ENCODE measurements at places on chromosomes 6 and 20. TPM values are rescaled to one million over a fixed set of nuclear protein-coding genes. Genes with fewer than 3 reads are reported as not detected.

DNA sequence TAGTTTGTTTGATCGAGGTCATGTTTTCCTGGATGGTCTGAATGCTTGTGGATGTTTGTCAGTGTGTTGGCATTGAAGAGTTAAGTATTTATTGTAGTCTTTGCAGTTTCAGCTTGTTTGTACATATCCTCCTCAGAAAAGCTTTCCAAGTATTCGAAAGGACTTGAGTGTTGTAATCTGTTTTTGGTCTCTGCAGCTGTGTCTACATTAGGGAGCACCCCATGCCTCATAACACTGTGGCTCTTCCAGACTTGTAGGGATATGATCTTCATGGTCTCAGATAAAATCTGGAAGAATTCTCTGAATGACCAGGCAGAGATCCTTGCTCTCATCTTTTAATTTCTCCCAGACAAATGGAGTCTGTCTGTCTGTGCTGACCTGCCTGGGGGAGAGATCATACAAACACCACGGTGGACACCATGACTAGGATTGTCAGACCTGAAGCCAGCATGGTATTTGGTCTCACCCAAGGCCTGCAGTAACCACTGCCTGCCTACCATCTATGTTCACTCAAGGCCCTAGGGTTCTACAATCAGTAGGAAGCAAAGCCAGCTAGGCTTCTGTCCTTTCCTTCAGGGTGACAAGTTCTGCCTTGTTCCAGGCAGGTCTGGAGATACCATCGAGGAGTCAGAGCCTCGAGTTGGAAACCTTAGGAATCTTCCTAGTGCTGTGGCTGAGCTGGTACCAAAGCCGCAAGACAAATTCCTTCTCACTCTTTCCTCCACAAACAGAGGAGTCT, 114.7 kb upstream of the KHDRBS2 start:
- H3K27ac ChIP-seq, result no peak overlapping the region
- no peak for DNase-seq
- no peaks in the 10 kb centered on the region for H3K27me3 ChIP-seq
- H3K4me1 ChIP-seq, result no peaks in the 10 kb centered on the region
- no peaks in the 10 kb centered on the region for H3K36me3 ChIP-seq

BPIFB1 gene
- not detected for total RNA-seq

- no peak overlapping the region for H3K4me3 ChIP-seq
- H3K4me1 ChIP-seq, result no peaks in the 10 kb centered on the region
- H3K36me3 ChIP-seq, result no peaks in the 10 kb centered on the region
- no peak overlapping the region for H3K27ac ChIP-seq
Measured at GRCh38 chr20:21936720-21937380, 231.4 kb downstream of the PAX1 start.

DNA sequence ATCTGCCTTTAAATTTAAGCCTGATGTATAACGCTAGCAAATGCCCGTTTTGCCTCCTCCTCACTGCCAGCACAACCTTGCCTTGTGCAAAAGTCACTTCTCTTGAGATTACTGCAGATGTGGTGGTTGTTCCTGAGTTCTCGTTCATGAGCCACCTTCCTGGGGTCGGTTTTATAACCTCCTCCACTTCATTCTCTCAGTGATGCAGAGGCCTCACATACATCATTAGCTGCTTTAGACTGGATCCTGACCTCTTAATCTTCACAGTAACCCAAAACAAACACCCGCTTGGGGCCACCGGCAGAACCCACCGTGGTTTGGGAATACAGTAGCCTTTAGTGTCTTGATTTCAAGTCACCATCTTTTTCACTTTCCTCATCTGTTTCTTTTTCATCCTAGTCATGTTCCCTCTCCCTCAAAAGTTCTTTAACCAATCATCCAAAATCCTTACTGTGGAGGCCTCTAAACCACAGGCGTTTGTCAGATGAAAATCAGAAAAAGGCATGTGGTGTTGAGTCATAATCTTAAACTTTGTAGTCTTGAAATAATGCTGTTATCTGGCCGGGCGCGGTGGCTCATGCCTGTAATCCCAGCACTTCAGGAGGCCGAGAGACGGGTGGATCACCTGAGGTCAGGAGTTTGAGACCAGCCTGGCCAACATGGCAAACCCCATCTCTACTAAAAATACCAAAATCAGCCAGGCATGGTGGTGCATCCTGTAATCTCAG, 430.3 kb upstream of the SOX4 start:
- H3K27me3 ChIP-seq, result no peaks in the 10 kb centered on the region
- H3K36me3 ChIP-seq, result no peaks in the 10 kb centered on the region
- H3K4me1 ChIP-seq, result peaks cover 40% of the 10 kb centered on the region
- no peak for DNase-seq

GRCh38 chr6:56767892-56768531, 125.3 kb upstream of the DST start:
- H3K27me3 ChIP-seq, result no peaks in the 10 kb centered on the region
- H3K4me1 ChIP-seq, result no peaks in the 10 kb centered on the region
- DNase-seq, result no peak

DNA sequence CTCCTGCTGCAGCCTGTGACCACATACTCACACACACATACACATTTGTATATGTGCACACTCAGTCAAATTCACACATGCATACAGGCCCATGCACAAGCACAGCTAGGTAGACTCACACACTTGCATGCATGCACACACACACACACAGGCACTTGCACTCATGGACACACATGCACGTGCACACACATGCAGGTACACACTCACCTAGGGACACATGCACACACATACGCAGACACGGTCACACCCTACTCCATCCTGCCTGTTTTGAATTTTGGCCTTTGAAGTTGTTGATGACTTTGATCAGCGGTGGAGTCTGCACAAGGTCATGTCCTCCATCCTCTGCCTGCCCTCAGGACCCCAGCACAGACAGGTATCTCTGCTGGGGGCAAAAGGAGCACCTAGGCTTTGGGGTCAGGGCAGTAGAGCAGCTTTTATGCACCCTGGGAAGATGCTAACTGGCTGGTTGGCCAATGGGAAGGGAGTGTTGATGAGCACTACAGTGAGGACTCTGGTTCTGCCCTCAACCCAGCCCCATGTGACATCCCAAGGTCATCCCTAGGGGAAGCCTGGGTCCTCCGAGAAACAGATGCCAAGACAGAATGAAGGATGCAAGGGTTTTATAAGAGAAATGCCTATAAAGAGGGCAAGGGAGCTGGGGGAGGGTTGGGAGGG, 218.3 kb downstream of the SLC24A3 start:
- no peak overlapping the region for H3K4me3 ChIP-seq
- no peaks in the 10 kb centered on the region for H3K27me3 ChIP-seq
- no peaks in the 10 kb centered on the region for H3K36me3 ChIP-seq
- no peaks in the 10 kb centered on the region for H3K4me1 ChIP-seq
- DNase-seq, result no peak
- H3K27ac ChIP-seq, result no peak overlapping the region

MOXD1 gene
- total RNA-seq, result not detected

CEP85L gene
- 38.0 TPM for total RNA-seq

DNA sequence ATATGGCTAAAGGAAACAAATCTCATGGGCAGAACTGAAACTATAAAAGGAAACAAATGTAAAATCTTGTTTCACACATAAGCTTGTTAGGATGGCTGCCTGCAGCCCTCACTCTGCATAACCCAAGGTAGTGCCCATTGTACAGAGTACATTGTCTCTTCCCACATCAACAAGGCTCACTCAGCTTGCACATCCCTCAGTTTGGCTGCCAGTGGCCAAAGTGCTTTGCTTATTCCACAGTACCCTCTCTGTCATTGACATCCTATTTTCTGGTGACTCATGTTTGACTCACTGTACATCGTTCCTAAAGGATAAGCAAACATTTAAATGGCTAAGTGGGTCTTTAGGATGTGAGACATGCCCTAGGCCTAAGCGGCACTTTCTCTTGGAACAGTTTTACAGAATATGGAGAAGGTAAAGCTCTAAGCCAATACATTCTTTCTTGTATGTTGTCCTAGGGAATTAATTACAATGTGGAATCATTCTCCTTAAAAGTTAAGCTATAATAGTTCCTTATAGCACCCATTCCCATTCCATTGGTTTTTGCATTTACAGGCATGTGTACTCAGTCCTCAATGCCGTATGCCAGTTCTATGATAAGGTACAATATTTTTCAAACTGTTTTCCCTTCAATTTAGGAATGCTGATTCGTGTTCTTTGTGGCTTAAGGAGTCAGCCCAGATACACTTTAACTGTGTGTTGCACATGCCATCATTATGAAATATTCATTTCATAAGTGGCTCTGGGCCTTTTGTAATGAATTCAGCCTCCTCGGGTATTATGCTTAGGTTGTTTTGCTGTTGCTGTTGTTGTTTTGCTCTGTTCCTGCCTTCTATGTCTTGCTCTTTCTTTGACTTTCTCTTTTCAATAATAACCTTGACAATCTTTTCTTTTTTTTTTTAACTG, 5.5 kb downstream of the ANKEF1 start:
- H3K36me3 ChIP-seq, result peaks cover 2% of the 10 kb centered on the region
- no peak overlapping the region for H3K27ac ChIP-seq
- peaks cover 21% of the 10 kb centered on the region for H3K4me1 ChIP-seq
- no peaks in the 10 kb centered on the region for H3K27me3 ChIP-seq
- H3K4me3 ChIP-seq, result no peak overlapping the region

DNA sequence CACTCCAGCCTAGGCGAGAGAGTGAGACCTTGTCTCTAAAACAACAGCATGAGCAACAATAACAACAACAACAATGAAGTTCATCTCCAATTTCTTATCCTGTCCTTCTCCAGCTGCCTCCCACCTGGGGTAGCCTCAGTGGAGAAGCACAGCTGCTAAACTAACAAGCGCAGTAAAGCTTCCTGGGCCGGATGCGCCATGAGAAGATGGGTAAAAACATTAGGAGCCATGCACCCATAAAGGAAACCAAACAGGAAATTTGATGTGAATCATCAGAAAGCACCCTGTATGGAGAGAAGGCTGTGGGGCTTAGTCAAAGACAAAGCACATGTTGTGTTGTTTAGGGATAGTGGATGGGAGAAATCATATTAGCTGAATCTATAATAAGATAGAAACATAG, 61.1 kb upstream of the CCN6 start:
- no peaks in the 10 kb centered on the region for H3K27me3 ChIP-seq
- peaks cover 76% of the 10 kb centered on the region for H3K4me1 ChIP-seq
- H3K4me3 ChIP-seq, result no peak overlapping the region
- H3K27ac ChIP-seq, result peak overlapping the region; percentile 54
- no peaks in the 10 kb centered on the region for H3K36me3 ChIP-seq
- DNase-seq, result peak; percentile 61

MCCD1 gene
- total RNA-seq, result not detected

ZNF451 gene
- total RNA-seq, result 55.9 TPM

- no peaks in the 10 kb centered on the region for H3K36me3 ChIP-seq
- no peak for DNase-seq
- no peak overlapping the region for H3K4me3 ChIP-seq
- no peaks in the 10 kb centered on the region for H3K4me1 ChIP-seq
- peaks cover 30% of the 10 kb centered on the region for H3K27me3 ChIP-seq
Measured at GRCh38 chr6:31008165-31008564, 2.1 kb upstream of the MUC22 start.

BPIFA3 gene
- not detected for total RNA-seq

GRCh38 chr6:155216312-155217046, 47.3 kb upstream of the CLDN20 start:
- H3K4me1 ChIP-seq, result no peaks in the 10 kb centered on the region
- peaks cover 4% of the 10 kb centered on the region for H3K27me3 ChIP-seq
- H3K4me3 ChIP-seq, result no peak overlapping the region
- no peak for DNase-seq

DNA sequence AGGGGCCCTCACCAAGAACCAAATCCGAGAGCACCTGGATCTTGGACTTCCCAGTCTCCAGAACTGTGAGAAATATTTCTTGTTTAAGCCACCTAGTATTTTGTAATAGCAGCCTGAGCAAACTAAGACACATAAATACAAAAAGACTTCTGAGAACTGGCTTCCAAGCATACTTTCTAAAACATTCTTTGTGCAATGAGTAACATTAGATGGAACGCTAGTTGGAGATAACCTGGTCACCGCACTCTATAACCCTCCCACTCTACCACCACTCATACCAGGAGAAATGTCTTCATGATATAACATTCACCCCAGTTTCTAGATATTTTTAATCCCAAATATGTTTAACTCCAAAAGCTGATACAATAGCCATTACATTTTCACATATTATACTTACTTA, 169.5 kb upstream of the THEMIS start:
- no peak overlapping the region for H3K27ac ChIP-seq
- no peak for DNase-seq
- H3K4me3 ChIP-seq, result no peak overlapping the region
- H3K27me3 ChIP-seq, result no peaks in the 10 kb centered on the region
- H3K36me3 ChIP-seq, result no peaks in the 10 kb centered on the region

- H3K27ac ChIP-seq, result no peak overlapping the region
- H3K27me3 ChIP-seq, result no peaks in the 10 kb centered on the region
- DNase-seq, result no peak
- H3K4me3 ChIP-seq, result no peak overlapping the region
- no peaks in the 10 kb centered on the region for H3K36me3 ChIP-seq
Measured at GRCh38 chr6:54910921-54911320, 64.3 kb downstream of the FAM83B start.

DNA sequence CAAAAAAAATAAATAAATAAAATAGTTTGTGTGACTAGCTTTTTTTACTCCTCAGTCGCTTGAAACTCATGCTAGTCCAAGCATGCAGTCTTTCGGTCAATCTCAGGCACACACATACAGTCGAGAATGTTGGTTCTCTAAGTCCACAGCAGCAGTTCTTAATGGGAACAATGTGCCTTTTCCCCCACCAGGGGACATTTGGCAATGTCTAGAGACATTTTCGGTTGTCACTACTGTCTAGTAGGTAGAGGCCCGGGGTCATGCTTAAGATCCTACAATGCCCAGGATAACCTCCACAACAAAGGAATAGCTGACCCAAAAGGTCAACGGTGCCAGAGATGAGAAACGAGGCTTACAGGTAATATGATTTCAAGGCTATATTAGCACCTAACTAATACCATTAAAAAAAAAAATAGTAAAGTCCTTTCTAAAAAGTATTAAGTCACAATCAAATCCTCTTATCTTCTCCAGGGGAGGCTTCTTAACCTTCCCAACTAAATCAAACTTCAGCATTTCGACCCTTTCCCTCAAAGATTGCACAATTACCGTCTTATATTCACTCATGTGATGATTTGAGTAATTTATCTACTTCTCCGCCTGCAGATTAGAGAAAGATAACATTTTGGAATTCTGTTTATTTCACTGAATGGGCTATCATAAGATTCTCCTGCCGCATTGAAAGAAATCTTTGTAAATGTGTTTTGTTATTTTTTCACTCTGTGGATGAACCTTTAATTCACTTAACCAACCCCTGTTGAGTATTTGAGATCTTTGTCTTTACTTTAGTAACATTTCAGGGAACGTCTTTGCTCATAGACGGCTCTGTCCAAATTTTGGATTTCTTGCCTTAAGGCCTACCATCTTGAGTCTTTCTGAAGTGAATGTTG, 8.1 kb upstream of the SALL4 start:
- no peak overlapping the region for H3K4me3 ChIP-seq
- H3K27me3 ChIP-seq, result peaks cover 13% of the 10 kb centered on the region
- H3K27ac ChIP-seq, result no peak overlapping the region
